HFFc6 (cell line): ENCODE measurements at places on chromosomes 11 and 22.

- no peak for DNase-seq
These were observed 6.4 kb upstream of the LDHAL6A start for GRCh38 chr11:18449251-18449650.

DNA sequence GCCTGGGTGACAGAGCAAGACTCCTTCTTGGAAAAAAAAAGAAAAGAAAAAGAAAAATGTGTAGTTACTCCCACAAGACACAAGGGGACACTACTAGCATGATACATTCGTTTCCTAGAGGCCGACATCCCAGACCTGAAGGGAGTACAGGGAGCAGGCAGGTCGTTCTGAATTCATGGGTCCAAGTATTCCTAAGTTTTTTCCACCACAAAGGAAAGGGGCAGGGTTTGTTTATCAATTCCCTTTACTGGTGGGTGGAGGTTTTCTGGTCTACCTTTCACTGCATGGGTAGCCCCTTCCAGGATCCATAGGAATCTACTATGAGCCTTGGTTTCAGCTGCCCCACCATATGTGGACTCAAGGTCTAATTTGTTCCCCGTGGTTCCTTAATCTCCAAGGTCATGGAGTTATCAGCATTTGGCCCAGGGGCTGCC, 11.8 kb downstream of the TIGD3 start:
- peak; percentile 82 for DNase-seq

GRCh38 chr11:60852117-60852981, 3.4 kb downstream of the PTGDR2 start:
- DNase-seq, result no peak

DNA sequence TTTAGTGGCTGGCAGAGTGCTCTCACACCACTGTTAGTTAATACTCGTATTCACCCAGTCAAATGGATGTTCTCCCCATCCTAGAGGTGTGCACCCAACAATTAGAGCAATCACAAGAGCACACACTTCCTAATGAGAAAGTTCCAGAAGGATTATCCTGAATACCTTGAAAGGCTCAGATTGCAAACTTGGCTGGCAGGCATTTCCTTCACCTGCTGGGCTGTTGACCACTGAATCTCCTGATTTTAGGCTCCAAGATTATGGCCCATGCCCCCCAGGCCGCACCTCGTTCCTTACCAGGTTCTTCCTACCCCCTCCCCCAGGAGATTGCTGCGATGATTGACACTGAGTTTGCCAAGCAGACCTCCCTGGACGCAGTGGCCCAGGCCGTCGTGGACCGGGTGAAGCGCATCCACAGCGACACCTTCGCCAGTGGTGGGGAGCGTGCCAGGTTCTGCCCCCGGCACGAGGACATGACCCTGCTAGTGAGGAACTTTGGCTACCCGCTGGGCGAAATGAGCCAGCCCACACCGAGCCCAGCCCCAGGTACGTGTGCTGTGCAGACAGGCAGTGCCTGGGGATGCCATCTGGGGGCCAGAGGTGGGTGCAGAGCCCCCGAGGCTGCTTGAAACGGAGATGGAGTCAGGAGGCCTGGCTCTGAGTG, 26.9 kb downstream of the TAB1 start:
- DNase-seq, result no peak

- DNase-seq, result no peak
These were observed 24.3 kb upstream of the PPFIA1 start for GRCh38 chr11:70246196-70246595.

DNA sequence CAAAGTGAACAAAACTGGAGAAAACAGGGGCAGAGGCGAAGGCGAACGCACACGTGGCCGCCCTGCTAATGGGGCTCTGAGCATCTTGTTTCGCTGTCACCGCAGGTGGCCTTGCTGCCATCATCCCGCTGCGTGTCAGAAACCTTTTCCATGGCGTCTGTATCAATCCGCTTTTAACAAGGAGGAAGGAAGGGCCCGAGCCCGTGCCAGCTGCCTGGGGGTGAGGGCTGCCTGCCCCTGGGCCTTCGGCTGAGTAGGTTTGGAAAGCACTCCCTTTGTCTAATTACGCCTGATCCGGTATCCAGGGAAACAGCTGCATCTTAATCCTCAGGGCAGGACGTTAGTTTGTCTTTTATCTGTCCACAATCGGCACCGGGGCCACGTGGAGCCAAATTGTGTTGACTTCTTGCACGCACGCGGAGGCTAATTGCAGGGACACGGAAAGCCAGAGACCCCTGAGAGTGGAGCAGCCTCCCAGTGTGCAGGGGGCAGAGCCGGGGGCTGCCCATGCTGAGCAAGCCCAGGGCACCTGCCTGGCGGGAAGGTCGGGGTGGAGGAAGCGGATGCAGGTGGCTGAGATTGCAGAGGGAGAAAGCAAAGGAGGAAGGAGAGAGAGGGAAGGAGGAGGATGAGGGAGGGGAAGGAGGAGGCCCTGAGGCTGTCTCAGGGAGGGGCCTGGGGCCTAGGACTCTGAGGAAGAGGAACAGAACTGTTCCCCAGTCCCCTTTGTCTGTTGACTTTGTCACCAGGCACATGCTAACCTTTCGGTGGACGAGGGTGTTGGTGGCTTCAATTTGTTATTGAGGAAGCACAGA, 19.2 kb upstream of the TH start:
- no peak for DNase-seq

DNA sequence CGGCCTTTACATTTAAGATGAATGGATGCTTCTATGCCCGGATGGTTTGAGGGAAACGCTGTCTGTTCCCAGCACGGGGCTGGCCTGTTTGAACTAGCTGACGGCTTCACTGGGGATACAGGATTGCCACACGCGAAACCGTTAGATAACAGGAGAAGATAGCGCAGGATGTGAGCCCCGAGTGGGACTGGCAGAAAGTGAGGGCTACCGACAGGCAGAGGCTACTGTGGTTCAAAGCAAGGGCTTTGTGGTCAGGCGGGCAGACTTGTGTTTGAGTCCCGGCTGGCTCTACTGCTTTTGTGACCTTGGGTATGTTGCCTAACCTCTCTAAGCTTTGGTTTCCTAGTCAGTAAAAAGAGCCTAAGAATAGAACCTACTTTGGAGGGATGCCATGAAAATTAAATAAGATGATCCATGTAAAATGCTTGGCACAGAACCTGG, 2.8 kb upstream of the OAF start:
- DNase-seq, result no peak

- no peak for DNase-seq
These were observed 17.3 kb upstream of the OSBPL5 start for GRCh38 chr11:3182462-3182852.

DNA sequence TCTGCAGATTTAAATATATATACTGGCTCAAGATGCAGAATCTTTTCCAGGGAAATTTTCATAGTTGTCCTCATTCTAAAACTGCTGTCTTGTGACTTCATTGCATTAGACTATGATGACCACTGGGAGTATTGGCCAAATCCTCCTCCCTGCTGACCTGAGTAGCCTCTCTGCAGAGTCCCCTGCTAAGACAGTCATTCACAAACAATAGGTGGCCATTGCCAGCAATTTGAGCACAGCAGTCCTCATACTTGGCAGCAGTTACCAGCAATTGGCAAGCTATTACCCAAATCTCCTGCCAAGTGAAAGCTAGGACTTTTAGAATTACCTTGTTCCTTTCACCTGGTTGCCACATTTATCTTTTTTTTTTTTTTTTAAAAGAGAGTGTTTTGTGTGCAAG, 325.8 kb downstream of the FAT3 start:
- no peak for DNase-seq

GRCh38 chr11:12213883-12214282, 103.5 kb downstream of the MICAL2 start:
- DNase-seq, result peak; percentile 25

GRCh38 chr11:77053217-77054015, 13.4 kb upstream of the CAPN5 start:
- no peak for DNase-seq

- peak; percentile 38 for DNase-seq
These were observed at the start of gene GRIK4 for GRCh38 chr11:120511116-120511819. TSS of gene GRIK4 (plus strand) at chr11:120511748. CDS start at chr11:120660319, 148,571 bp downstream.

DNA sequence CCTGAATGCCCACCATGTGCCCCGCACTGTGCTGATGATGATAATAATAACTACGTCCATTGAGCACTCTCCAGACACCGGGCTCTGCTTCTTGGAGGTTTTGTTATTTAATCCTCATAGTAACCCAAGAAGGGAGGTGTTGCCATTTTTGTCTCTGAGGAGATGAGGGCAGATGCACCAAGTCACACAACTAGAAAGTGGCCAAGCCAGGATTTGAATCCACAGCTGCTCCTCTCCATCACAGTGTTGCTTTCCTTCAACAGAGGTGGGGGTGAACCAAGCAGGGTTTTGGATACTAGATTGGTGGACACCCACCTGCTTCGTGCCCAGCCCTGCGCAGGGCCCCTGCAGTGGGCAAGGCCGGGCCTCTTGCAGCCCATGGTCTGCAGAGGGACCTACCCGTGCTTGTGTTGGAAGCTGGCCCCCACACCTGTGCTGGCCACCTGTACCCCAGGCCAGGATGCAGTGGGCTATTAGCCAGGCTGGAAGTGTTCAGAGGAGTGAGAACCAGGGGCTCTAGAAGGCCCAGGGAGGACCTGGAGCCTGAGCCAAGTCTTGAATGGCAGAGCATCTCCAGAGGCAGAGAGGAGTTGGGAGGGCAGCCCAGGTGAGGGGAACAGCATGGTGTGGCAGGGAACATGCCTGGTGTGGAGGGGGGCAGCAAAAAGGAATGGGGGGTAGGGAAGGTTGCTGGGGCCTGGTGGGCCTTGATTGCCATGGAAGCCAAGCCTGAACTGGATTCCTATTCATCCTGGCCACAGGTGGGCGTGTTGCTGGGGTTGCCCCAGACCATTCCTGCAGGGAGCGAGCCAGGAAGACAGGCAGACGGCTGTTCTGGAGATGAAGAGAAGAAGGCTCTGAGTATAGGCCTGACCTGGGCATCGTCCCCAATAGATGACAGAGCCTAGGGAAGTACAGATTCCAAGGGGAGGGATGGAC, 2.7 kb upstream of the DPP3 start:
- no peak for DNase-seq

DNA sequence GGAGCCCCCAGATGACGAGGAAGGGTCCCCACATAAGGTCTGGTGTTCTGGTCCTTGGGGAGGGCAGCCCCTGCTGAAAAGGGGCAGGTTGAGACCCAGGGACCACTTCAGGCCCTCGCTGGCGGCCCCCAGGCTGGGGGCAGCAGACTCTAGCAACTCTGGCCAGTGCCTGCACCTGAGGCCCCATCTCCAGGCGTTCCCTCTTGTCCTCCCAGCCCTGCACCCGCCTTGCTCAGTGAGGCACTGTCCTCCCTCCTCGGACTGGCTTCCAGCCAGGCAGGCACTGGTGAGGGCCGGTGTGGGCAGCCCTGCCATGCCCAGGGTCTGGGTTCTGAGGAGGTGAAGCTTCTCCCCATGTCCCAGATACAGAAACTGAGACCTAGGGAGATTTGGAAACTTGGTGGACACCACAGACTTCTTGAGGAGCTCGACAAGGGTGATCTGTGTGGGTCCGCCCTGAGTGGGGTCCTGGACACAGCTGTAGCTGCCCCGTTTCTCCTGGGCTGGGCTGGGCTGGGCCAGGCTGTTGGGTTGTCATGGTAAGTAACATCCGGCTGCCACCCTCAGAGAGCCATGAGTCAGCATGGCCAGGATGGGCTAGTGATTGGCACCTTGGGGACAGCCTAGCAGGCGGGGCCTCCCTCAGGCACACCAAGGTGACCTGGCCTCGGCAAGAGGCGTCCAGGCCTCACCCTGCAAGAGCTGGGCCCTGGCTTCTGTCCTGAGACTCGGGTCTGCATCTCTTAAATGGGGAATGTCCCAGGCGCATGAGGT, 11.1 kb upstream of the PHLDA2 start:
- DNase-seq, result peak; percentile 55

DNA sequence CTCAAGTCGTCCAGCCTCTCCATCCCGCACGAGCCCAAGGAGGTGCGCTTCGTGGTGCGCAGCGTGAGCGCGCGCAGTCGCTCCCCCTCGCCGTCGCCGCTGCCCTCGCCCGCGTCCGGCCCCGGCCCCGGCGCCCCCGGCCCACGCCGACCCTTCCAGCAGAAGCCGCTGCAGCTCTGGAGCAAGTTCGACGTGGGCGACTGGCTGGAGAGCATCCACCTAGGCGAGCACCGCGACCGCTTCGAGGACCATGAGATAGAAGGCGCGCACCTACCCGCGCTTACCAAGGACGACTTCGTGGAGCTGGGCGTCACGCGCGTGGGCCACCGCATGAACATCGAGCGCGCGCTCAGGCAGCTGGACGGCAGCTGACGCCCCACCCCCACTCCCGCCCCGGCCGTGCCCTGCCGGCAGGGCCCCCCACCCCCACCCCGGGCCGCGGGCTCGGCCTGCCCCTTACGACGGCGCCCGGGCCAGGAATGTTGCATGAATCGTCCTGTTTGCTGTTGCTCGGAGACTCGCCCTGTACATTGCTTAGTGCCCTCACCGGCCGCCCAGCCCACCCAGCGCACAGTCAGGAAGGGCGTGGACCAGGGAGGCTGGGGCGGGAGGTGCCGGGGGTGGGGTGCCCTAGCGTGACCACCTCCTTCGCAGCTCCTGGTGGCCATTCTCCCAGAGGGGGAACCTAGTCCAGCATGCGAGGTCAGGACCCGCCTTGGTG, 6.9 kb upstream of the ACR start:
- DNase-seq, result no peak

- no peak for DNase-seq
These were observed 17.6 kb downstream of the ATXN10 start for GRCh38 chr22:45689211-45689610.

DNA sequence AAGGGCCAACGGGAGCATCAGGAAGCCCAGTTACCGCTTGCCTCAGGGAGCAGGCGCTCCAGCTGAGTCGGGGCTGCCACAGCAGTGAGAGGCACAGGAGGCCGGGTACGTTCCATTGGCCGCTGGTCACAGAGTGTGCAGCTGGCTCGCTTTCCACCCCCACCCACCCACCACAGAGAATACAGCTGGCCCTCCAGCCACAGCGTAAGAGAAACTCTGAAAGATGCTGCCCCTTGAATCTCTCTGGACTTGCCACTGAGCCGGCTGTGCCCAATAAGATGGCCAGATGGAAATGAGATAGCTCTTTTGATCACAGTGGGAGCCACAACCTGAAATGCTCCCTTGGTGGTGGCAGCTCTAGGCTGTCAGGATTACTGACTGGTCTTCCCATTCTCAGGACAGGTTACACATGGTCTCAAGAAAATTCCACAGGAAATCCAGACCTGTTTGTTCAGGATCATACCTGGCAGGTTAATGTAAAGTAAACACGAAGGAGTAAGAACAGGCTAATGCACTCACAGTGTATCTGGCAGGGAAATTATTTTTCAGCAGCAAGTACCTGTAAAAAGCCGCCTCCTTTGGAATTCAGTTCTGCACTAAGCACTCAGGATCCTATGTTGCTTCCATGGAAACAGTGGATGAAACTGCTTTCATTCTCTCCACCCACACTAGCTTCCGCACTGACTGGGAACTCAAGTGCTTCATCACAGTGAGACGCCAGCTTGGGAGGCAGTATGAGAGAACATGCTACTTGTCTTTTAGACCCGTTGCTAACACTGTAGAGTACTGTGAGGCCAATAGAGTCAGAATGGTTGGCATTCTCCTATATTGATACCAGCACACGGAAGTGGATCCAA, 16.5 kb downstream of the SIAE start:
- no peak for DNase-seq

- no peak for DNase-seq
These were observed 1.6 kb downstream of the NR1H3 start for GRCh38 chr11:47259232-47259977.

GRCh38 chr22:46044621-46045458, 67.9 kb upstream of the WNT7B start:
- DNase-seq, result no peak
